Panc1 (cell line): ENCODE measurements at places on chromosomes 11 and 22.
A peak's percentile ranks its signal among the peaks of the same experiment; 100 is the strongest.

GRCh38 chr11:66421492-66422205, 814 bp downstream of the NPAS4 start:
- DNase-seq = no peak

DNA sequence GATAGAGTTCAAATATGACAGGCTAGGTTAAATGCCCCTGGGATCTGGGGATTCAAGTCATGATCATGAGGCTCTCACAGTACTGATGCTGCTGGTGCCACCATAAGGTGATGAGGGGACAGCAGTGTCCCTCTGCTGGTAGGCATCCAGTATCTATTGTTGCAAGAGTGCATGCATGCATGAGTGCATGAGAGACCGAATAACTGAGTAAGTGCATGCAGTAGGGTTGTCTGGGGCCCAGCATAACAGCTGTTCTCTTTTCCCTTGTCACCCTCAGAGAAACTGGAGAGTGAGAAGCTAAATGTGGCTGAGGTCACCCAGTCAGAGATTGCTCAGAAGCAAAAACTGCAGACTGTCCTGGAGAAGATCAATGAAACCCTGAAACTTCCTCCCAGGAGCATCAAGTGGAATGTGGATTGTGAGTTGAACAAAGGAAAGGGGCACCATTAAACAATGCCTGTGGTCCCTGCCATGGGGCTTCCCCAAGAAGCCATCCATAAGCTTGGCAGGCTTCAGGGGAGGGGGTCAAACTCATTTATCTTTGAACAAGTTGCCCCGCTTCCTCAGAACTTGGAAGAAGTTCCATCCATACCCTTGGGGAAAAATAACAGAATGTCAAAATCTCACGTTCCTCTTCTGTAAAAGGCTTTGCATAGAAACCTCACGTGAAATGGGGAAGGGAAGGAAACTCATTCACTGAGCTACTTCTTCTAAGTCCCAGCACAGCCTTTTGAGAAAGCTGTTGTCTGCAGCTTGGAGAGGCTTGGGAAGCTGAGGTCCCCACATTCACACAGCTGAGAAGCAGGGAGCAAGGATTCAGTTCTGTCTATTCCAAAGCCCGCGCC, 119.0 kb downstream of the PARVA start:
- no peak for DNase-seq

DNA sequence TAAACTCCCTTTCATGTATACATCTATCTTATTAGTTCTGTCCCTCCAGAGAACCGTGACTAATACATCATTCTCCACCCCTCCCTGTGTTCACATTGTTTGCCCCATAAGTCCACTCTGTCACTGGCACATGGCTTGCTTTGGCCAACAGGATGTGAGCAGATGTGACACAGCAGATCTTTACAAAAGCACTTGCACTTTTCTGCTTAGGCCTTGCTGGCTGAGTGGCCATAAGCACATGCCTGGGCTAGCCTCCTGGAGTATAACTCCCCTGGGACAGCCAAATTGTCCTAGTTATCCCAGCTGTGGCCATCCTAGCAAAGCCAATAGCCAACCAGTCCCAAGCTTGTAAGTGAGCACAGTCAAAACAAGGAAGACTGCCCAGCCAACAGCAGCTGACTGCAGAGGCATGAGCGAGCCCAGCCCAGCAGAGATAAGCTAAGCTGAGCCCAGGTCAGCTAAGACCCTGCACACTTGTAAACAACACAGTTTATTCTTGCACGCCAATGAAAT, 9.7 kb upstream of the RCN1 start:
- DNase-seq = no peak

GRCh38 chr11:96278039-96278897, 64.7 kb downstream of the MAML2 start:
- no peak for DNase-seq

DNA sequence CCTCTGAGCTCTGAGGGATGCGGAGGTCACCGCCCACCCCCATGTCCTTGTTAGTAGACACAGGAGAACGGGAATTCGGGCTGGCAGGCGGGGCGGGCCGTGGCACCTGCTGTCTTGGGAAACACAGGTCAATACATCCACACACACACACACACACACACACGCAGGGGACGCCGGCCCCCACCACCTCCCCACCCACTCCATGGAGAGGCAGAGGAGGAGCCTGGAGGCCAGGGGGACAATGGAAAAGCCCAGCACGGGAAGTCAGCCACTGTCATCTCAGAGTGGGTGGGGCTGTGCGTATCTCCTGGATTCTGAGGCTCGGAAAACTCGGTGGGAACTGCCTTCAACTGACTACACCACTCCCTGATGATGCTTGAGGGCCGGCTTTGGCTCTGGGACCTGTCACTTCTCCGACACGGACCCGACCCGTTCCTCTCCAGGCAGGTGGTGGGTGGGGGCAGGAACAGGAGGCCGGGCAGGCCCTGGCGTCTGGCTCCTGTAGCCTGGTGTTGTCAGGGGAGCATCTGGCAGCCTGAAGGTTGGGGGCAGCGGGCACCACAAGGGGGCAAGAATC, 18.5 kb upstream of the TMEM184B start:
- DNase-seq = no peak

GRCh38 chr11:17599460-17599925, 52.4 kb downstream of the OTOG start:
- DNase-seq = no peak

- DNase-seq = no peak
These were observed 145.3 kb downstream of the NCAM1 start for GRCh38 chr11:113106507-113106906.

- DNase-seq = no peak
These were observed 25.3 kb downstream of the DUSP8 start for GRCh38 chr11:1546536-1547466.

DNA sequence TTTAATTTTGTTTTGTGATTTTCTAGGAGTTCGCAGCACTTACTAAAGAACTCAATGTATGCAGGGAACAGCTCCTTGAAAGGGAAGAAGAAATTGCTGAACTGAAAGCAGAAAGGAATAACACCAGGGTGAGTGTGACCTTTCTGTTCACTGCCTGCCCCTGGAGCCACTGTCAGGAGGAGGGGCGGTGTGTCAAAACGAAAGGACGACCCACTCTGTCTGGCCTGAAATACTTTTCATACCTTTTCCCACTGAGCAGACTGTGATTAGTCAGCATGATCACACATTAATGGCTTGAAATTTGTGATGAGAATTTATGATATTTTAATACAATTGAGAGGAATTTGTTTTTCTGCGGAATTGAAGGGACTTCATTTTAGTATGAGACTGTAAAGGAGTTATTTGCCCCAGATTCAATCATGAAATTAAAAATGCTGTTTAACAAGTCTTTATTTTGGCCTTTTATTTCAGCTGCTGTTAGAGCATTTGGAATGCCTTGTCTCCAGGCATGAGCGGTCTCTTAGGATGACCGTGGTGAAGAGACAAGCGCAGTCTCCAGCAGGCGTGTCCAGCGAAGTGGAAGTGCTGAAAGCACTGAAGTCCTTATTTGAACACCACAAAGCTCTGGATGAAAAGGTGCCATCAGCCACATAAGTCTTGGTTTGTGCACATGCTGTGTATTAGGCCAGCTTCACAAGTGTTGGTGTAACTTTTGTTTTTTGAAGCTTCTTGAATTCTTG, 54.1 kb downstream of the PPFIA1 start:
- no peak for DNase-seq

DNA sequence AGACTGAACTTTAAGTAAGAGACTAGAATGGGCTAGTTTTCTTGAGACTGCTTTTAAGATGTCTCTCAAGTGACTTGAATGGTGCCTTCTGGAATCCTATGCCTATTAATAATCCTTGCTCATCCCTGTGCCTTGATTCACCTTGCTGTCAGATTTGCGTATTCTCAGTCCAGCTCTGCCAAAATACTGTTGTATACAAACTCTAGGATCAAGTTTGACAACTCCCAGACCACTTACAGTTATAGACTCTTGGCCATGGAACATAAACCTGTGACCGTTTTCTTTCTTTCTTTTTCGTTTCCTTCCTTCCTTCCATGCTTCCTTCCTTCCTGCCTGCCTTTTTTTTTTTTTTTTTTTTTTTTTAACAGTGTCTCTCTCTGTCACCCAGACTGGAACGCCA, 2390.9 kb upstream of the RAG2 start:
- no peak for DNase-seq

GRCh38 chr11:125517116-125517770, 21.2 kb upstream of the FEZ1 start:
- DNase-seq = no peak

GRCh38 chr11:83008581-83008923, 63.1 kb downstream of the RAB30 start:
- no peak for DNase-seq

DNA sequence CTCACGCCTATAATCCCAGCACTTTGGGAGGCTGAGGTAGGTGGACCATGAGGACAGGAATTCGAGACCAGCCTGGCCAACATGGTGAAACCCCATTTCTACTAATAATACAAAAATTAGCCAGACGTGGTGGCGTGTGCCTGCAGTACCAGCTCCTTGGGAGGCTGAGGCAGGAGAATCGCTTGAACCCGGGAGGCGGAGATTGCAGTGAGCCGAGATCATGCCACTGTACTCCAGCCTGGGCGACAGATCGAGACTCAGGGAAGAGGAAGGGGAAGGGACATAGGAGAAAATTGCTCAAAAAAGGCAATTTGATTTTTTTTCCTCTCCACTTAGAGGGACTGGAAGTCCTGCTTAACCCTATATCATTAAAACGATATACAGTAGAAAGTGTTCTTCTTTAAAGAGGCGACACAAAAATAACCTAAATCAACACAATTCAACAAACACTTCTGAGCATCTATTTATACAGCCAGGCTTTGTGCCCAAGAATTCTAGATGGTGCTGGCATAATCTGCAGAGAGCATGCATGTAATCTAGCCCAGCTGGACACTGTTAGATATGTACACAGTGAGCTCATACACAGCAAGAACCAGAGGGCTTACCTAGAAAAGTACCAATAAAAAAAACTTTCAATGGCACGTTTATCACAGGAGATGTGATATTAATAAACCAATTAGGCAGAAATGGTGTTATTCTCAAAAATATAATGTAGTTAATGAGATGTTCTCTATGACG, 20.9 kb upstream of the DENND5A start:
- DNase-seq = no peak

GRCh38 chr22:46069521-46070214, 80.7 kb upstream of the PPARA start:
- DNase-seq = peak; percentile 84

DNA sequence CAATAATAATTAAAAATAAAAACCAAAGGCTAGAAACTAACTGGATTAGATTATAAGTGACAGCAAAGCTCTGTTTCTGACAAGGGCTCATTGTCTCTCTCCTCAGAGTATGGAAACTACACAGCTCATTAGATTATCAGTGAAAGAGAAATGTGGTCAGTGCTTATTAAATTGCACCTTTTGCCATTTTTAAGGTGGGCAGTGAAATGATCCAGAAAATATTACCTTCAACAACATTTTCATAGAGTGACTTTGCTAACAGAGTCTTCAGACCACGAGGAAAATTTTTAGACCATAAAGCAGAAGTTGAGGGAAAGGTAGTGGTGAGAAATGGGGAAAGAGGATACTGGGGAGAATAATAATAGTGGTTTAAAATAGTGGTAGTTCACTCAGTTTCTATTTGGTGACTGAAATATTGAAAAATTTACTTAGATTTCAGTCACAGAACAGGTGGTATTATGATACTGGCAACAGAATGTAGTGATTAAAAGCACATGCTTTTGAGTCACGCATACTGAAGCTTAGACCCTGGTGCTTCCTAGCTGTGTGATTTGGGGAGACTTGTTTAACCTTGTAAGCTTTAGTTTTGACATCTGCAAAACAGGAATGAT, 684.0 kb upstream of the CCDC90B start:
- DNase-seq = no peak
